ENCODE measurements at places on chromosomes 7 and 10. TPM values are rescaled to one million over a fixed set of nuclear protein-coding genes. Genes with fewer than 3 reads are reported as not detected.

Gene SLC39A12
- not detected for total RNA-seq

Gene AGAP4
- total RNA-seq: 12.7 TPM

Gene SMO
- total RNA-seq: 36.9 TPM

DNA sequence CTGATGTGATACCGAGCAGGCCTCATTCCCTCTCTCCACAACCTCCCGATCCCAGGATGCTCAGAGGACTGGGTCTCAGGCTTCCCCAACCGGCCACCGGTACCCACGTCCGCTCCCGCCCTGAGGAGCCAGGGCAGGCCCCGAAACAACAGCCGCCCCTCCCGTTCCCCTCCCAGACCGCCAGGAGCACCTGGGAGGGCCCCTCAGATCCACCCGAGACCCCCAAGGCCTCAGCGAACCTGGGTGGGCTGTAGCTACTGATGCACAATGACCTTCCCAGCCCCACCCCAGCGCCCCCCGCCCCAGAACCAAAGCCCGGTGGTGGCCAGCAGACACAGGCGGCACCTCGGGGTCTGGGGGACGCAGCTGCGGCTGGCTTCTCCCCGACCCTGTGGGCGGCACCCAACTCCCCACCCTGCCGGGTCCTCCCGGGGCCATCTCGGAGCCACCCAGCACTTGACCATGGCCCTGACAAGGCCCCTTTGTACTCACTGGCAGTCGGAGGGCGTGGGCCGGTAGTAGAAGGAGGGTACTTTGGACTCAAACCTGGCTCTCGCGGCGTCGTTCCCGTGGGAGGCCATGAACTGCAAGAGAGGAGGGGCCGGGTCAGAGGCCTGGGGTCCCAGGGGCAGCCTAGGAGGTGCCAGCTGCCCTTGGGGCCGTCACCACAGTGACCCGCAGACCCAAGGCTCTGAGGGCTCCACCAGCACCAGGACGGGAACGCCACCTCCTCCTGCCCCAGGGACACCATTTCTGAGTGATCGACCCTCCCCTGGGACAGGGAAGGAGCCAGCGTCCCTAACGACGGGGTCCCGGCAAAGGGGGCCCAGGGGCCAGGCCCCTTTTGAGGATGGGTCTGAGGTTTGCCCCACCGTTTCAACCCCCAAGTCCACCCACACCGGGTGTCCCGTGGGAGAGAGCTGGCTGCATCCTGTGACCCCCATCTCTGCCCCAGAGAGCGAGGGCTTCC, 28.1 kb downstream of the ADAP1 start:
- no peak for DNase-seq

- DNase-seq: no peak
Observed at GRCh38 chr7:15503603-15504290, 58.1 kb downstream of the AGMO start.

GRCh38 chr7:25456467-25457171, 228.3 kb upstream of the NPVF start:
- DNase-seq: peak; percentile 62

DNA sequence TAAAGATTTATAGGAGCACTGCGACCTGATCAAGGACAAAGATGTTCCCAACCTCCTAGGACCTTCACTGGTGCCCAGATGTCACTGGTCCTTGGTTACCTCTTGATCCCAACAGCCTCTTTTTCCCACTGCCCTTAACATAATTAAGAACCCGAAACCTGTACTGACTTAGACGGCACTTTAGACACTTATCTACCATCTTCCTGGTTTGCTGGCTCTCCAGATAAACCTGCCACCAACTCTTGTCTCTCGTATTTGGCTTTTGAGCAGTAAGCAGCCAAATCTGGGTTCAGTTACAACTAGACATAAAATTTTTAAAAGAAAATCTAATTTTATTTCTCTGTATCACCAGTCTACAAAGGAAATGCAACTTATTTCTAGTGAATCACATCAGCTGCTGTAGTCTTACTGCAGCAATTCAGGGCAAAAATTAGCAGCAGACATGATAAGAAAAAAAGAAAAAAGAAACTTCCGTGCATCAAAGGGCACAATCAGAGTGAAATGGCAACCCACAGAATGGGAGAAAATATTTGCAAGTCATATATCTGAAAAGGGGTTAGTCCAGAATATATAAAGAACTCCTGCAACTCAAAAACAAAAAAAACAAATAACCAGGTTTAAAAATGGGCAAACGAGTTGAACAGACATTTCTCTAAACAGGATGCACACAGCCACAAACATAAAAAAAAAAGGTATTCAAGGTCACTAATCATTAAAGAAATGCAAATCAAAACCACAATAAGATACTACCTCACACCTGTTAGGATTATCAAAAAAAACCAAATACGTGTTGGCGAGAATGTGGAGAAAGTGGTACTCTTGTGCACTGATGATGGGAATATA, 9.4 kb downstream of the ASB13 start:
- no peak for DNase-seq

GRCh38 chr7:15652776-15653290, 33.6 kb downstream of the MEOX2 start:
- DNase-seq: no peak

- no peak for DNase-seq
Observed at GRCh38 chr10:1369665-1370064, 313.5 kb downstream of the WDR37 start.

GRCh38 chr10:26540601-26541000, 102.5 kb downstream of the APBB1IP start:
- DNase-seq: no peak
